Right cardiac atrium (tissue), 5 donors: ENCODE measurements at places on chromosomes 5 and 9. TPM values are rescaled to one million over a fixed set of nuclear protein-coding genes. Genes with fewer than 3 reads are reported as not detected.

GRCh38 chr5:138032028-138032571 lies 779 bp downstream of the FAM13B start:
- peak; percentile 91 for DNase-seq

- DNase-seq, result peak; percentile 52
Measured at GRCh38 chr9:2126331-2126803, 111.2 kb downstream of the SMARCA2 start.

DNA sequence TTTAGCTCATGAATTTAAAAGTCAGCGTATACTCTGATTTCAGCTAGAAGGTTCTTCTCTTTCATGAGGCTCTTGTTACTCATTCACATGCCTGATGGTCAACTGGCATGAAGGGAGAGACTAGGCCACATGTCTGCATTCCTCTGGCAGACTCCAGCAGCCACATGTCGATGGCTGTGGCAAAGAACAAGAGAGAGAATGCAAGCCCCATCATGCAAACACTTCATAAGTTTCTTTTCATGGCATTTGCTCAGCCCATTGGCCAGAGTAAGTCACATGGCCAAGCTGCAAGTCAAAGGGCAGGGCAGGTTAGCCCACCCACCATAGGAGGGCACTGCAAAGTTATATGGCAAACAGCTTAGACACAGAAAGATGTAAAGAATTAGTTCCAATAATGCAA lies 5.4 kb downstream of the KCNV2 start:
- no peak for DNase-seq

DNA sequence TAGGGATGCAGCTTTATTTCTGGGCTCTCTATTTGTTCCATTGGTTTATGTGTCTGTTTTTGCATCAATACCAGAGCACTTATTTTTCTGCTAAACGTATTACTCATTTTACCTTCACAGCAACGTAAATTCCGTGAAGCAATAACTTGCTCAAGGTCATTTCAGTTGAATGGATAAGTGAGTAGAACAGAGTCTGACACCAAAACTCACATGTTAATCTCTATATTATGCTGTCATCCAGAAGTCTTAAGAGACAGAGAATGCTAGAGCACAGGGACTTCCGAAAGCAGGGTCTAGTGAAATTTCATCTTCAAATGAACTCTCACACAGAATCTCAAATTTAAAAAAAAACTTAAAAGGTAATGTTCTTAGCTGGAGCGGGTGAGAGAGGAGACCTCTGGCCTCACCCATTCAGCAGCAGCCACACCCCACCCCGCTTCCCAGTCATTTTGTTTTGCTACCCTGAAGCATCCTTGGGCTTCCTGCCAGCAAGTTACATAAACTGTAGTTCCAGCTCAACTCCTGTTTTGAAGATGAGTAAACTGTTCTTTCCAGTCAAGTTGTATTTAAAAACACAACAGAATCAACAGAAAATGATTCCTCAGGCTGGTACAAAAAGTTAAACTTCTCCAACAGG lies 69.3 kb downstream of the TRIM36 start:
- DNase-seq, result no peak

GRCh38 chr9:115204904-115205453 lies 87.0 kb upstream of the TNC start:
- DNase-seq, result no peak

- no peak for DNase-seq
Measured at GRCh38 chr9:18274693-18275092, 199.3 kb upstream of the ADAMTSL1 start.

- DNase-seq, result no peak
Measured at GRCh38 chr9:112493393-112494137, 6.9 kb downstream of the KIAA1958 start.

Gene SPATA9
- 0.44 TPM for total RNA-seq

Gene DHX29
- total RNA-seq, result 19.5 TPM

Gene PTGR1
- 31.5 TPM for total RNA-seq

Gene PCDHA1
- not detected for total RNA-seq

DNA sequence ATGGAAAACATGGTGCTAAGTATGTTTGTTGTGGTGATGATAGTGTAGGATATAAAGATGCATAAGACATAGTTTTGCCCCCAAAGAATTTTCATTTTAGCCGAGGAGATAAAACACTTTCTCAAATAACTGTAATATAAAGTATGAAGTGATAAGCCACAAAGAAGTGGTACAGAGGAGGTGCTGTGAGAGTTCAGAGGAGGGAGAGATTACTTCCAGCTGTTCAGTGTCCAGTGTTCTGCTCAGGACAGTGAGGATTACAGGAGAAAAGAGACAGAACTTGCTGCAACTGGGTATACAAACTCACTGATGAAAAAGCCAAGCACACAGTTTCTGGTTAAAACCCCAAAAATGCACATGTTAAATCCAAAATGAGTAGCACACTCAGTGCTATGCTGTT lies 309.3 kb downstream of the KIAA0825 start:
- no peak for DNase-seq

GRCh38 chr5:119570910-119571309 lies 58.4 kb upstream of the FAM170A start:
- no peak for DNase-seq

Gene OCLN
- 1.8 TPM for total RNA-seq

DNA sequence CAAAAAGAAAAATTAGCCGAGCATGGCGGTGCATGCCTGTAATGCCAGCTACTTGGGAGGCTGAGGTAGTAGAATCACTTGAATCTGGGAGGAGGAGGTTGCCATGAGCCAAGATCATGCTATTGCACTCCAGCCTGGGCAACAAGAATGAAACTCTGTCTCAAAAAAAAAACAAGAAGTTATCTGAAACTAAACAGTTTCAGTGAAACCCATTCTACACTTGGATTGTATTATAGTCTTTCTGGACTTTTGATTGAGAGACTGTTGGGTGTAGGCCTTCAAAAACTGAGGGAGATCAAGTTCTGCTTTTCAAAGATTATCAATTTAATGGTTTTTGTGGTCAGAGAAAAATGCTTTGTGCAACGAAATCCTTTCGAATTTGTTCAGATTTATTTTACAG lies 34.6 kb upstream of the SPINK5 start:
- no peak for DNase-seq

- DNase-seq, result no peak
Measured at GRCh38 chr9:107971241-107971640, 481.7 kb upstream of the KLF4 start.

Gene ZFP37
- total RNA-seq, result 2.3 TPM

Gene GABRA1
- total RNA-seq, result not detected

DNA sequence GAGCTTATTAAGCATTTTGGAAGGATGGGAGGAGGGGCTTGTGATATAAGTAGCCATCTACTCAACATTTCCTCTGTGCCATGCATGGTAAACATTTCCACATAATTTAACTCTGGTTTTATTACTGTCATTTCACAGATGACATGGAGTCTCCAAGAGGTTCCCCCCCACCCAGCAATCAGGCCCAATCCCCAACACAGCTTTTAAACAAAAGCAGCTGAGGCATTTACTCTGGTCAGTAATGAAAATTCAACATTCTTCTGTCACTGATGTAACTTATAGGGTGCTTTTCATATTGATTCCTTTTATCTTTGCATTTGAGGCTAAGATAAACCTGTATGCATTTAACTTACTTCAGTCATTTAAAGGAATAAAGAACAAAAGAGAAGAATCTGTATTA lies 128.1 kb downstream of the COL23A1 start:
- no peak for DNase-seq

- peak; percentile 76 for DNase-seq
Measured at GRCh38 chr9:37943345-37944265, 39.7 kb upstream of the SLC25A51 start.

DNA sequence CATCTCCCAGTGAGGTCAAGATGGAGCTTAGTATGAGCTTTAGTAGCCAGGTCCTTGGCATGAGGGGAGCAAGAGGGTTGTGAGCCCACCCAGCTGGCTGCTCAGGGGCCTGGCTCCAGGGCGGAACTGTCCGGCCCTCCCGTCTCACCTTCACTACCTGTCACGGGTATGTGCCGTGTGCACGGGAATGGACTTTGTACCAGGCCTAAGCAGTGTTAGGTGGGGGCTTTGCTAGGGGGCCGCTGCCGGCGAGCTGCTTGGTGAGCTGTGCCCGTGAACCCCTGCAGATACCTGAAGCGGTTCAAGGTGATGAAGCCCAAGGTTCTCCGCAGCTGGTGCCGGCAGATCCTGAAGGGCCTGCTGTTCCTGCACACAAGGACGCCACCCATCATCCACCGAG lies 46.7 kb downstream of the WNK2 start:
- no peak for DNase-seq

- no peak for DNase-seq
Measured at GRCh38 chr5:170339780-170340167, 42.2 kb upstream of the LCP2 start.

GRCh38 chr9:98482226-98482625 lies 226.5 kb downstream of the GABBR2 start:
- no peak for DNase-seq

DNA sequence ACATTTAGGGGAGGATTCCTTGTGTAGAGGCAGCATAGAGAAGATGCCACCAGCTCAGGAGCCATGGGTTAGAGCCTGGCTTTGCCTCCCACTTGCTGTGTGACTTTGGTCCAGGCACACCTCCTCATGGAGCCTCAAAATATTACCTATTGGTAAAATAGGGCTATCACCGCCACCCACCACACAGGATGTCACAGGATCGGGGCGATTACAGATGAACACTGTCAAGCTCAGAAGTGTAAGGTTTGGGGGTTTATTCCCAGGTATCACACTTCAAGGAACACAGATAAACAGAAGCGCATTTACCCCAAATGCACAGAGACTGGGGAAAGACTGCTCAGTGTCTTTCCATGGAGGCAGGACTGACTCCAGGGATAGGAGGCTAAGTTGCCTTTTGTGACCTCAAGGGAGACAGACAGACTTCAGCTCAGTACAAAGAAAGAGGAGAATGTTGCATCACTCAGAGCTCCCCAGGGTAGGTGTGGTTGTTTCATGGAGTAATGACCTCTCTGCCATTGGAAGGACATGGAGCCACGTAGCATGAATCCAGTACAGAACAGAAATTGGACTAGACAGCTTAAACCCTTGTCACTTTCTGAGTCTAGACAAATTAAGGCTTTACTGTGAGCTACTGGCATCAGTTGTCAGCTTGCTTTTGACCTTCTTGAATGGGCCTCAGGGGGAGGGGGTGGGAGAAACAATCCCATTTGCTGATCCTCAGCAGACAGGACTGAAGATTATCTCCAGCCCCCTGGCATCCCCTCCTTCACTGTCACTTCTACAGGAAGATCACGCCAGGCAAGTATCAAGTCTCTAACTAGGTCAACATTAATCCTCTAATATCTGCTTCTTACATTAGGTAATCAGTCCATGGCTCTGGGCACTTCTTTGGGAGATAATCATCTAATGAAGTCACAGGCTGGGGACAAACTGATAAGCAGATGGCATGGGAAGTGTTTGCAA lies 6.5 kb downstream of the TRAF1 start:
- peak; percentile 40 for DNase-seq

Gene DDX4
- not detected for total RNA-seq

DNA sequence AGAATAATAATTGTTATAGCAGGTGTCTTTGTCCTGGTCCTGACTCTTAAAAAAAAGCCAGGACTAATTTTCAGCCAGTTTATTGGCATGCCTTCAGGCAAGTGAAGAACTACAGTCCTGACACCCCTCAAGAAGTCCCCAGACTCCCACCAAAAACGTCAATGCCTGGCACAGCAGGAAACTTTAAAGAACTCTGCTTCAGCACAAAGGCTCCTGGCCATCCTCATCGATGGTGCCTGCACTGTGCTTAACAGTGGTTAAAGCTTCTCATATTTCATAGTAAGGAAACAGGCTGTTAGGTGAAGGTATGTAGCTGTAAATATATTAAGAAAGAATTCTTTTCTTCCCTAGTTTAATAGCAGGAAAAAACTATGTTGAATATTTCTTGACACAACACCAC lies 280.1 kb upstream of the PUM3 start:
- no peak for DNase-seq

DNA sequence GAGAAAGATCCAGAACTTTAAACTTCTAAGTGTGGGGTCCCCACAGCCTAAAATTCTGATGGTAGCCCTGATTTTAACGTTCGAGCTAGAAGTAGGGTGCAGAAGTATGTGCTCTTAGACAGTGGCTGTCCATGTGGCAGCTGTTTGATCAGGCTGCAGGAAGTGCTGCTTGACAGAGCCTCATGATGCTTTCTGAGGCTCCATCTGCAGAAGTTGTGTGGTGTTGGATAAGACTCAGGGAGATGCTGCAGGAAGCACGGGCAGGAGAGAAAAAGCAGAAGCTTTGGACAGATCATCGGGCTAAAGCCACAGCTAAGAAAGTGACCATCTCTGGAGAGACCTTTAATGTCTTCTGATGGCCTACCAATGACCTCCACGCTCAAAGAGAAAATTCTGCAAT lies 8.1 kb downstream of the MTMR12 start:
- DNase-seq, result no peak

GRCh38 chr5:96427824-96428223 lies 5.2 kb downstream of the PCSK1 start:
- DNase-seq, result no peak

- DNase-seq, result no peak
Measured at GRCh38 chr9:135180586-135180985, 93.1 kb downstream of the OLFM1 start.

- DNase-seq, result no peak
Measured at GRCh38 chr5:160390787-160391696, 8.8 kb downstream of the FAM200C start.

Gene IL3
- total RNA-seq, result not detected

Gene SPINK1
- not detected for total RNA-seq

- no peak for DNase-seq
Measured at GRCh38 chr5:176693477-176693851, 46.2 kb downstream of the TSPAN17 start.

DNA sequence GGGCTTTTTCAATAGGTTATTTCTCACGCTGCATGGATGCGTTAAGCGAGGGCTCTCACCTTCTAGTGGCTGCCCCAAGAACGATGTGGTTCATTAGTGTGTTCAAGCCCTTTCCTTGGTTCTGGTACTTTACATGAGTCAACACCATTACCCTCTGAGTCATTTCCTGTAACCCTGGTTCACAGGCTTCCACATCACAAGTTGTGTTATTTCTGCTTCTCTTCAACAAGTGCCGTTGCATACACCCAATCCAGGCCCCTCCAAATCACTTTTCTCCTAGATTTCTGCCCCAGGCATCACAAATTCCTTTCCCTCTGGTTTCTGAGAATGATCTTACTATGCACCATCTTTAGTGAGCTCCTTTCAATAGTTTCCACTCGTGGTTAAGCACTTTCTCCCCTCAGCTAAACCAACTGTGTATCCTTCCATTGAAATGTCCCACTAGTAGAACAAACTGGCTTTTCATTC lies 69.5 kb upstream of the RAD23B start:
- no peak for DNase-seq

Gene BASP1
- 8.4 TPM for total RNA-seq
